ENCODE measurements at places on chromosomes 2 and 18. TPM values are rescaled to one million over a fixed set of nuclear protein-coding genes. Genes with fewer than 3 reads are reported as not detected.

The CD207 gene
- total RNA-seq = under 0.01 TPM

The VWA3B gene
- 0.13 TPM for total RNA-seq

The KCNG2 gene
- 0.26 TPM for total RNA-seq

- DNase-seq = peak; percentile 65
Observed at GRCh38 chr18:48949606-48950535, 894 bp downstream of the SMAD7 start.

GRCh38 chr2:219522111-219523030, 8.1 kb downstream of the ASIC4 start:
- no peak for DNase-seq

DNA sequence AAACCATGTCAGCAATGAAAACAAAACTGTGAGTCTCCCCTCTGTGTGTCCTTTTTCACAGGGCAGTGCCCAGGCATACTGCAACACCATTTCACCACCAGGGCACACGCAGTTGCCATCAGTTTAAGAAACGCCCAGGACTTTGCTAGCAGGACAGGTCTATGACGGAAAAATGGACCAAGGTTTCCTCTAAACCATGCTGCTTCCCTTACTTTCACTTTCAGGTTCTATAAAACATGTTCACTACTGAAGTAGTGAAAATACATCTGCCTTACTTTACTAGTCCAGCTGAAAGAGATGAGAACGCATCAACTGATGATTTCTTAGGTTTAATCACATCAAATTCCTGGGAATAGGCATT, 110.5 kb downstream of the TCF4 start:
- DNase-seq = peak; percentile 76

DNA sequence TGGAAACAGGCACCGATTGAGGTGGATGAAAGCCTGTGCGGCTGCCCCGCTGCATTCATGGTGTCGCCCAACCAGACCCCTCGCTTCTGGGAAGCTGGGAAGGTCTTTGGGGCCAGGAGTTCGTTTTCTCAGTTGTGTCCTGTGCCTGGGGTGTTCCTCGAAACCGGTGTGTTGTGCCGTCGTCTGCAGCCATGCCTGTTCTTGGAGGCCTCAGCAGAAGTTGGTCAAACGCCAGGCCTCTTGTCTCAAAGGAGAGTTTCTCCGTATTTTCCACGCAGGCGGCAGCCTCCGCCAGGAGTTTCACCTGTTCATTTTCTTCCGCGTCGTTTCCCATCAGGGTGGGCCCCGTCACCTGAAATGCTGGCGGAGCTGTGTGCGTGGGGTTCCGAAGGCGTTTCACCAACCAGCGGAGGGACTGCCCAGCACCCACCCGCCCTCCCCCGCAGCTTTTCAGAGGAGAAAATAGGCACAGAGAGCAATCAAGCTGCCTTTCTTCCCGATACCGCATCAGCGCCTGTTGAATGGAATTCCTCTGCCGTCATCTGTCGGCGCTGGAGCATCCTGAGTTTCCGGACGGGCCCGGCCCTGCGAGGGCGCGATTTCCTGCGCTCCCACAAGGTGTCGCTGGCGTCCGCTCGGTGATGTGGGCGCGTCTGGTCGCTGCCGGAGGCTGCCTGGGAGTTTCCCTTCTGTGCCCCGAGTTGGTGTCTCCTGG, 17.0 kb upstream of the NFATC1 start:
- peak; percentile 77 for DNase-seq

- no peak for DNase-seq
Observed at GRCh38 chr18:53056064-53056463, 716.1 kb downstream of the DCC start.

Data from dermis microvascular lymphatic vessel endothelial cell (primary cell).